ENCODE measurements at places on chromosomes 5 and 9.

- DNase-seq: no peak
Measured at GRCh38 chr5:172748341-172748843, 22.6 kb downstream of the DUSP1 start.

GRCh38 chr5:16550316-16550952, 66.4 kb downstream of the RETREG1 start:
- DNase-seq: peak; percentile 44

- no peak for DNase-seq
Measured at GRCh38 chr5:83199126-83199525, 121.8 kb downstream of the XRCC4 start.

GRCh38 chr9:108511307-108511706, 344.5 kb downstream of the ACTL7B start:
- no peak for DNase-seq

DNA sequence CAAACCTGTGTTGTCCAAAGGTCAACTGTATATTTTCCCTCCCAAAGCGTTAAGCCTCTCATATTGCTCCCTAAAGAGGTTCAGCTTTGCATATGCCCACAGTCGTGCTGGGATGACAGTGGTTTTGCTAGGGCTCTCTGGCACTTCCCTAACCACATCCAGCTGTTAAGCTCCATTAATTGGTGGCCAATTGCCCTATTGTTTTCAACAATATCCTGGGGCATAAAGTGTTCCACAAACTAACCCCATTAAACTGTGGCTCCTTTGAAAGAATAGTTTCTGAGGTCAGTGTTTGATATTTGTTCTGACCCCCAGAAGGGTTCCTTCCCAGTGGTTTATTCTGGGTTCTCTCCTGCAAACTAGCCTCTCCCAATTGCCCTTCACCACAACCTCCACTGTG, 194.5 kb downstream of the HSD17B3 start:
- DNase-seq: no peak
